ENCODE measurements at places on chromosomes 2 and 18.

DNA sequence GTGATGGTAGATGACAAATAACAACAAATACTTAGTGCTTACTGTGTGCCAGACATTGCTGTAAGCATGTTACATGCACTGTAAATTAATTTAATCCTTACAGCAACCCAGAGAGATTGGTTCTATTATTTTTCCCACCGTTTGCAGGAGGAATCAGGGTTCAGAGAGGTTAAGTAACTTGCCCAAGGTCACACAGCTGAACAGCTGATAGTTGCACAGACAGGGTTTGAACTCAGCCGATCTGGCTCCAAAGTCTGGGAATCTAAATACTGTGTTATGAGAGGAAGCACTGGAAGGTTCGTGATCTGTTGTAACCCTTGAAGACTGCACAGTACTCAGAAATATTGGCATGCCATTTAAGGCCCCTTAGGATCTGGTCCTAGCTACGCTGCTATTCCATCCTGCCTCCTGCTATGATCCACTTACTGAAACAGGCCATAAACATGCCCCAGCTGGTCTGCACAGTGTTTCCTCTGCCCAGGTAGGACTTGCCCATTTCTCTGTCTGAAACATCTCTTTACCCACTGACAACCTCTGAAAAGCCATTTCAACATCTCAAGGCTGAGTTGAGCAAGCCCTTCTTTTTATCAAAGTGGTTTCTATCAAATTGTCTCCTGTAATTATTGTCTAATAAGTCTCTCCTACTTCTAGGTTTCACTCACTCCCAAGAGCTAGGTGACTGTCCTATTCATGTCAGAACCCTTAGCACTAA lies 40.4 kb upstream of the MRPL33 start:
- DNase-seq, result no peak

- DNase-seq, result no peak
Measured at GRCh38 chr2:204495381-204495780, 49.9 kb upstream of the PARD3B start.

GRCh38 chr18:23226930-23227725 lies 91.8 kb downstream of the CABLES1 start:
- DNase-seq, result peak; percentile 96

DNA sequence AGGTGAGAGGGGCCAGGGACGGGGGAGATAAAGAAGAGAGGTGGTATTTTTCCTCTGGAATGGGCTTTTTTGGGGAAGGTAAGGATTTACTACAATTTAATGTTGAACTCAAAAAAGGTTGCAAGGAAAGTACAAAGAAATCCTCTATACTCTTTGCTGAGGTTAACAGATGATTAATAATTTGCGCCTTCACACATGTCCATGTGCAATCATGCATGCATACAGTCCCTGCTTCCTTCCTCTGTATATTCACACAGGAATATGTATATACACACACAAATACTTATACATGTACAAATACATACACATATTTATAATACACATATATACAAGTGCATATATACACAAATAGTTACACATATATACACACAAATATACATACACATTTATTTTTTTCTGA lies 193.4 kb downstream of the NBAS start:
- no peak for DNase-seq

DNA sequence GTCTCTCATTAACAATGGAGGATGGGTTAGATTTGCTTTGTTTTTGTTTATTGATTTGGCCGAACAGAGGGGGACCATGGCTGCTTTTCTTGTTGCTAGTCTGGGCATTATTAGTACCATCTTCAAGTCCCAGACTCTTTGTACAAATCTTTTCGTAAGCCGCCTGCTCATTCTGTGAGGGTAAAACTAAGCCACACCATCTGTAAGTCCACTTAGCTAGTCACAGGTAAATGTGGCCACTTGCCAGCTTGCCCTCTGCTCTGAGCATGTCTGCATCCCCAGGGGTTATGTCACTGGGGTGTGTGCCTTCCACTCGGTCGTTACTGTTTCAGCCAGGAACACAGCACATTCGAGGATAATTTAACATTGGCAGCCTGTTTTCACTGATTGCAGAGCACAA lies 85.6 kb downstream of the SMIM21 start:
- no peak for DNase-seq

GRCh38 chr2:127644066-127645025 lies 1.6 kb upstream of the GPR17 start:
- no peak for DNase-seq

DNA sequence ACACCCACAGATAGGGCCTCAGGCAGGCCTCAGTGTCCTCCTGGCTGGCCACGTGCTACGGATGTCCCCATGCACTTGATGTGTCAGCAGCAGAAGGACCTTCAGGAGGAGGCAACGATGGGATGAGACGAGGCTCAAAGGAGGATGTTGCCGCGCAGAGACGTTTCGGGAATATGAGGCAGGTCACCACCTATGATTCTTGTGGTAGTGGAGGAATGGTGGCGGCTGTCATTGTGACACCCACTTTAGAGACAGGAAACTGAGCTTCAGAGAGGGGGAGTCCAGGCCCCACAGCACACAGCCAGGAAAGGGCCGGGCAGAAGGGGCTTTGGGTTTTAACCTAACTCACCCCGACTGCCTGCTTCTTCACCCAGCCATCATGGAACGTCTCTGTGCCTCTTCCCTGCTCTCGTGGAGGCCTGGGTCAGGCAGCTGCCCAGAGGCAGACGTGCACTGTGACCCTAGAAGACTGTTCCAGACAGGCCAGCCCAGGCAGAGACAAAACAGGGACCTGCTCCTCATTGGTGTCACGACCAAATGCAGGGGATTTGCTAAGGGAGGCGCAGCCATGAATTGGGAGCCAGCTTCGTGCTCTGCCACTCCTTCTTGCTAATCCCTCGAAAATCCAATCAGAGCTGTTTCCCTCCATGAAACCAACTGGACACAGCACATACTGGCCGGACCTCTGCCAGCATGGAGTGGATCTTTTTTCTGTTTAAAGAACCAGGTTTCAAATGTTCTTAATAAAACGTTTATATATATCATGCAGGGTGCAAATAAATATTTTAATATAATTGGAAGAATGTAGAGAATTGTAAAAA lies 169.2 kb downstream of the ASB1 start:
- no peak for DNase-seq

DNA sequence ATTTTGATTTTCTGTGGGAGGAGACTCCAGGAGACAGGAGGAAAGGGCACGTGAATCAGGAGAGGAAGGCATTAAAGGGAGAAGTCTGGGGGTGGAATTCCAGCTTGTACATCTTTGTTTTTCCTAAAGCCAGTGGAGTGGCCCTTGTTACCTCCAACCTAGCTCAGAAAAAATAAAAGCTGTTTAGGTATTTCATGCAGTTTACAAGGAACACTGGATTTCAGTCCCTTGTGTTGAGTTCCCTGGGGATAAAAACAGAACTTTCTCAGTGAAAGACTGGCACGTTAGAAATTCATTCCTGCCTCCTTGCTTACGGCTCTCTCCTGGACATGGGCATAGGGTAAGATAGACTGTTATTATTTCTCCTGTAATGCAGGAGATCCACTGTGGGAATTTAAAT lies 170.2 kb downstream of the ZEB2 start:
- DNase-seq, result no peak

Data from endothelial cell of umbilical vein (primary cell).